ENCODE measurements at places on chromosomes 5 and 9.

- DNase-seq = no peak
These were observed 57.8 kb upstream of the LPAR1 start for GRCh38 chr9:111096051-111096450.

- no peak for DNase-seq
These were observed 1397.5 kb upstream of the CDH6 start for GRCh38 chr5:29796013-29796412.

DNA sequence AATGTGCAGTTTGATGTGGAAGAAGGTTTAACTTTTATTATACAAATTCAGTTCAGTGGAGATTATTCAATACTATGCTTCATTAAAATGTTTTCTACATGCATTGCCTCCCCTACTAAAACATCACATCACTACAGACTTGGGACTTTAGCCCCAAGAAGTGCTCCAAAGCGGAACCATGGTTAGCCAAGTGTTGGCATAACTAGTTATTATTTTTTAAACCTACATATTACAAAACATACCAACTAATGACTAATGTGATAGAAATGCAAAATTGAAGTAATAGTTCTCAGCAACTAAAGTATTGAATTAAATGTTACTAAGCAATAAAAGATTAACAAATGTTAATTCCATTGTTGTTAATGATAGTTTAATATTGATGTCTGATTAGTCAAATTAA lies 74.5 kb downstream of the XRCC4 start:
- no peak for DNase-seq

GRCh38 chr5:134140530-134141201 lies 26.2 kb downstream of the TCF7 start:
- DNase-seq = peak; percentile 87

DNA sequence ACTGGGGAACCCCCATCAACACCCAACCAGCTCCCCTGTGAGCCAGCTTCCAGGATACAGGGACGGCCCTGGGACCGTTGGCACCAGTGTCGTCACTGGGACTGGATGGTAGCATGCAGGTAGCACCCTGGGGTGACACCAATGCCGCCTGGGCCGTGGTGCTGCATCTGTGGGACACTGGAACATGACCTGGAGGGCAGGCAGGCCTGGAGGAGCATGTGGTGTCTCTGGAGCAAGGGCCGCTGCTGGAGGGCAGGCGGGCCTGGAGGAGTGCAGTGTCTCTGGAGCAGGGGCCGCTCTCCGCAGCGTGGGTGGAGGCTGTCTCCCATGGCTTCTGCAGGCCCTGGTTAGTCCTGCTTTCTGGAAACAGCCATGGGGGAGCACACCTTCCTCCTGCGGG lies 13.1 kb downstream of the LPCAT1 start:
- no peak for DNase-seq

DNA sequence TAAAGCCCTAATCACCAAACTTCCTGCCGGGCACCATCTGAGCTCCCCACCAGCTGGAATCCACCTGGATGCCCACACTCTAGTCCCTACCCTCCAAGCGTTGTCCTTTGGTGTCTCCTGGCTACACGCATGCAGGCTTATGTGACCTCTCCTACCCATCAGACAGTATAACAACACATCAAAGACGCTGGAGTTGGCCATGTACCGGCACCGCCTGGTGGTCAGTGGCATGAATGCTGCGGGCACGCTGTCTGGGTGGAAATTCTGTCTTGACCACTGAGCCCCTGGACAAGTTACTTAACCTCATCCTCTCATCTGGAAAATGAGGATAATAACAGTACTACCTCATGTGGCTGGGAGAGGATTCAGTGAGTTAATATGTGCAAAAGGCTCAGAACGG lies 23.4 kb upstream of the CORO2A start:
- DNase-seq = no peak

DNA sequence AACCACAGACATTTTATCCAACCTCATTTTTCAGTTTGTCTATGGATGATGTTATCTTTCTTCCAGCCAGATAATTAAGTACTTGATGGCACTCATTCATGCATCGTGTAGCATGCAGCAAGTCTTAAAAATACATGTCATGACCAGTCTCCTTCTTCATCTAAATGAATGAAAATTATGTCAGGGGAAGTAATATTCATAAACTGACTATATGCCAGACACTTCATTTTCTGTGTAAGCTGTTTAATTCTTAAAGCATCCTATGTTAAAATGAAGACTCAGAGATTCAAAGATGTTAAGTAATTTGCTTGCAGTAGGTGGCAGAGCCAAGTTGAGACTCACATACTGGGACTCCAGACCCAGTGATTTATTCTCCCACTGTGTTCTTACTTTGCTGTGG lies 181.7 kb upstream of the CD180 start:
- no peak for DNase-seq

DNA sequence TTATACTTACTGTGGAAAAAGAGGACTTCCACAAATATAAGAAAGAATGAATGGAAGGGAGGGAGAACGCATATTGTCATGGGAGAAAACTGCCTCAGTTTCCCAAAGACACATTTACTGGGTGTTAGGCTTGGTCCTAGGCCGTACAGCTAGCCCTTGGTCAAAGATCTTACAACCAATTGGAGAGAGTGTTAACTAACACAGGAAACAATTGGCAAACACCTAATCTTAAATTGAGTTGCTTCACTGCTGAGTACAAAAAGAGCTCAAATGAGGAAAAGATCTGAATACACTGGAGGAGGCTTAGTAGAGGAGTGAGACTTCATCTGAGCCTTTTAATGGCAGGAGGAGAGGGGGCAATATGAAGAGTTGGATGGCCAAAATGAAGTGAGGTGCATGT lies 161.7 kb downstream of the GLIS3 start:
- DNase-seq = no peak

Data from Karpas-422 (cell line).